ENCODE measurements at places on chromosomes 6 and 20. TPM values are rescaled to one million over a fixed set of nuclear protein-coding genes. Genes with fewer than 3 reads are reported as not detected.
A peak's percentile ranks its signal among the peaks of the same experiment; 100 is the strongest.

GRCh38 chr6:124955108-124955856 is 7.0 kb upstream of the RNF217 start:
- no peak for DNase-seq

DNA sequence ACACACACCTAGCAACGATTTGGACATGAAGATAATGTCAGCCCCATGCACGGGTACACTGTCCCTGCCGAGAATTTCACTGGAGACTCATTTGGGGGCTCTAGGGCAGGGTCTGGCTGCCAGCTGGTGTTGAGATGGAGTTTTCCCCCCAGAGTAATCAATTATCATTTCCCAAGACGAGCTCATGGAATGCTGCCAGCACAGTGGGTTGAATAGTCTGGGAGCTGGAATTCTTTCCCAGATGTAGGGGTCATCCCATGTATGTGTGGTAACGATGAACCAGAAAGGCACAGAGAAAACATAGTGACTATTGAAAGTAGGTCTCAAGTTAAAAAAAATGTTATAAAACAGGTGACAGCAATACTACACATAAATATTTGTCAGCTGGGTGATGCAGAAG is 579.9 kb downstream of the MAFB start:
- no peak for DNase-seq

- DNase-seq: no peak
Measured at GRCh38 chr20:64224351-64225170, 31.0 kb upstream of the PCMTD2 start.

GRCh38 chr20:6525447-6526303 is 241.8 kb upstream of the BMP2 start:
- DNase-seq: no peak

GRCh38 chr6:111951497-111952085 is 78.3 kb upstream of the FYN start:
- DNase-seq: no peak

DNA sequence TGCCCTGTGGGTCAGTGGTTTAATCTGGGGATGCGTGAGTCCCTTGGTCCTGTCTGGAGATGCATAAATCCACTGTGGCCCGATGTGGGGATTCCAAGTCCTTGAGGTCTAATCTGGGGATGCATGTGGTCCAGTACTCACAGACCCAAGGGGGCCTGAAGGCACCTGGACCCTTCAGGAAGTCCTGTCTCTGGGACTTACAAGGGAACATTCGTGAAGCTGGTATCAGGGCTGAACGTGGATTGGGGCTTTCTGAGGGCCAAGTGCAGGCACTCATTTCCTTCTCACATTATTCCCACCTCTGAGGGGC is 25.2 kb upstream of the GTSF1L start:
- DNase-seq: no peak

GRCh38 chr6:31321820-31322219 is 35.2 kb downstream of the HLA-B start:
- no peak for DNase-seq

DNA sequence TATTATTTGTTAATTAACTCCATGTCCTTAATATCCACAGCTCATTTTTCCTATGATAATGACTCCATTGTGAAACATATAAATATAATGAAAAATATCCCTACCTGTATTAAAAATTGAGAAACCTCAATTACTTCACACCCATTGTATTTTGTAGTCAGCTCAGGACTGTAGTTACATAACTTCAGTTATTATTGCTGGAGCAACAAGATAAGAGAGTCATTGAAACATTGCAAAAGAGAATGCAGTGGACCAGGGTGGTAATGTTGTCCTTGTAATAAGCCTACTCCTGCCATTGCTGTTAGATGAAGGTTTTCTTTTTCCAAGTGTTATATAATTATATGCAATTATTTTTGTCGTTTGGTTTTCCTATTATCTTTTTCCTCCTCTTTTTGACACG is 184.4 kb downstream of the PRL start:
- DNase-seq: peak; percentile 40

- no peak for DNase-seq
Measured at GRCh38 chr6:20900389-20901160, 366.3 kb downstream of the CDKAL1 start.

GRCh38 chr6:128515550-128516513 is 4.6 kb downstream of the PTPRK start:
- DNase-seq: no peak

DNA sequence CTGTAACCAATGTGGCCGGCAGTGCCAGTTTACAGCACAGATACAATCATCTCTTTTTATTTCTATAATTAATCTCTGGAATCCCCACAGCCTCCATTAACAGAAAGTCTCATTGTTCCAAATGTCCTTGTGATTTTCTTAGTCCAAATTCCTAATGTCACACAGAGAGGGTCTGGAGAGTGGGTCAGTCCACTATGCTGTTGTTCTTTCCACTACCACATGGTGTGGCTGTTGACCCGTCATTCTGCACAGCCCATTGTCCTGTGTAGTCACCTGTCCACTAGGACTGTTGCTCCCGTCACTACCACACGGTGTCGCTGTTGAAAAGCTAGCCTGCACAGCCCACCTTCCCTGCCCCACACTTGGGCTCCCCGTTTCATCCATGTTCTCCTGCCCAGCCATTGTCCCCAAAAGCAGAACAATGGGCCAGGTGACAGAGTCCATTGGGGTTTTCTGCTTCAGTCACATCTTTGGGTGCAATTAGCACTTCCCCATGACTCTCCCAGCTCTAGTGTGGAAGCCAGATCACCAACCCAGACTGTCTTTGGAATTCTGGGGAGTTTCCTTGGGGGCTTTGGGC is 8.6 kb upstream of the LBP start:
- no peak for DNase-seq

DNA sequence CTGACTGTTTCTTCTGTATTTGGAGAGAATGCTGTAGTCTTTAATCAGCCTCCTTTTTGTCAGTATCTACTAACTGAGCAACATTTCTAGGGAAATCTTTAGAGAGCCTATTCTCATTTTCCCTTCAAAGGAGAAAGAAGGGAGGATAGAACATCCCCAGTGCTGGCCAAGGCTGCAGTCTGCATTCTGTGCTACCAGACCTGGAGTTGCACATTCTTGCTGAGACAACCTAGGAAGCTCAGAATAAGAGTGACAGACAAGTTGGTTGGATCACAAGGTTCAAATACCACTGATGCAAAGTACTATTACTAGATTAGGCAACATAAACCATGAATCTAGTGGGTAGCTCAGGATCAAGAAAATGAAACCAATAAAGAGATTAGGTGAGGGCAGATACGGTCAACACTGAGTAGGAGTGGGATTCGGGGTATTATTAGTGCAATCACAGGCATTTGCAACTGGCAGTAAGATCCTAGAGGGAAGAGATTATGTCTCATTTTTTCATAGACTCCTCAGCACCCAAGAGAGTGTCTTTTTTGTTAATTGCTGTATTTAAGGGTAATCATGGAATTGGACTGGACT is 213.5 kb upstream of the FAM83B start:
- no peak for DNase-seq

DNA sequence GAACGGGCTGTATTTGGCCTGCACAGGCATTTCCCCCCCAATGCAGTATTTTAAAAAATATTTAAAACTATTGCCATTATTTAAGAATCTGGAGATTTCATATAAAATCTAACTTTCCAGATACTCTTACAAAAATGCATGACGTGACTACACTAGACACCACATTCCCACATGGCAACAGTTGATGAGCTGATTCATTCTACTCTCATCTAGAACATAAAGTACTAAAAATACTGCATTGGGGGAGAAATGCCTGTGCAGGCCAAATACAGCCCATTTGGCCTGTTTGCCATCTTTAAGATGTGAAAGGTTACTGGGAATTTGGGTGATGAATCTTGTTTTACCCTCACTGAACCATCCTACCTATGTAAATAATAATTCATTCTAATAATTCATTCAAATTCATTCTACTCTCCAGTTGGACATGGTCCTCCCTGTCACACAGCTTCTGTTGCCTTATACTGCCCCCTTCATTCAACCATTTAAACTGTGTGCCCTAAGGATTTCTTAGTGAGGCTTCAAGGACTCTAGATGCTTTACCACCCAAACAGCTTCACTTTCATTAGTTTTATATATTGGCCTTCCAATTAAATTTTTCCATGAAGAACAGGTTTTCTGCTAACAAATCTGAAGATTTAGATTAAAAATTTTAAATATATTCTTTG is 6.9 kb upstream of the ZSCAN16 start:
- DNase-seq: no peak

GRCh38 chr20:52179331-52180179 is 12.0 kb downstream of the ZFP64 start:
- DNase-seq: no peak

DNA sequence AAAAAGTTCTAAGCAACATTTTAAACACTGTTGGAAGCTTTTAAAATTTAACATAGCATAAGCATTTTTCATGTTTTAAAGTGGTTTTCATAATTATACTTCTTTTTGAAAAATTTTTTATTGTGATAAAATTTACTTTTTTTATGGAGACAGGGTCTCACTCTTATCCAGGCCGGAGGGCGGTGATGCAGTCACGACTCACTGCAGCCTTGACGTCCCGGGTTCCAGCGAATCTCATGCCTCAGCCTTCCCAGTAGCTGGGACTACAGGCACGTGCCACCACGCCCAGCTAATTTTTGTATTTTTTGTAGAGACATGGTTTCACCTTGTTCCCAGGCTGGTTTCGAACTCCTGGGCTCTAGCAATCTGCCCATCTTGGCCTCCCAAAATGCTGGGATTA is 46.1 kb upstream of the TULP4 start:
- no peak for DNase-seq

GRCh38 chr6:34465531-34466241 is at the start of gene PACSIN1:
TSS of gene PACSIN1 (plus strand) at chr6:34466076. CDS start at chr6:34526306, 60,230 bp downstream.
- DNase-seq: no peak

GRCh38 chr6:67361264-67361663 is 1273.8 kb upstream of the ADGRB3 start:
- no peak for DNase-seq

DNA sequence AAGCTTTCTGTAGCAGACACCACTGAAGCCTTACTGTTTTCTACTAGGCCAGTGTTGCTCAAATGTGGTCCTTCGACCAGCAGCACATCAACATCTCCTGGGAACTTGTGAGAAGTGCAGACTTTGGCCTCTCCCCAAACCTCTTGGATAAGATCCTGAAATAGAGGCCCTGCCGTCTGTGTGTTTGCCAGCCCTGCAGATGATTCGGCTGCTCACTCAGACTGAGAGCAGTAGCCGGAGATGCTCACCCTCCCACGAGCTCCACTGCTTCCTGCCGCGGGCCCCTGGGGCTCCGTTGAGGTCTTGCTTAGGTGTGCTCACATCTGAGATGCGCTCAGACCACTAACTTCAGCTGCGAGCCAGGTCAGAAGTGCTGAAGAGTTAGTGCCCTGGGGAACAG is 129.5 kb upstream of the SSTR4 start:
- DNase-seq: peak; percentile 67

DNA sequence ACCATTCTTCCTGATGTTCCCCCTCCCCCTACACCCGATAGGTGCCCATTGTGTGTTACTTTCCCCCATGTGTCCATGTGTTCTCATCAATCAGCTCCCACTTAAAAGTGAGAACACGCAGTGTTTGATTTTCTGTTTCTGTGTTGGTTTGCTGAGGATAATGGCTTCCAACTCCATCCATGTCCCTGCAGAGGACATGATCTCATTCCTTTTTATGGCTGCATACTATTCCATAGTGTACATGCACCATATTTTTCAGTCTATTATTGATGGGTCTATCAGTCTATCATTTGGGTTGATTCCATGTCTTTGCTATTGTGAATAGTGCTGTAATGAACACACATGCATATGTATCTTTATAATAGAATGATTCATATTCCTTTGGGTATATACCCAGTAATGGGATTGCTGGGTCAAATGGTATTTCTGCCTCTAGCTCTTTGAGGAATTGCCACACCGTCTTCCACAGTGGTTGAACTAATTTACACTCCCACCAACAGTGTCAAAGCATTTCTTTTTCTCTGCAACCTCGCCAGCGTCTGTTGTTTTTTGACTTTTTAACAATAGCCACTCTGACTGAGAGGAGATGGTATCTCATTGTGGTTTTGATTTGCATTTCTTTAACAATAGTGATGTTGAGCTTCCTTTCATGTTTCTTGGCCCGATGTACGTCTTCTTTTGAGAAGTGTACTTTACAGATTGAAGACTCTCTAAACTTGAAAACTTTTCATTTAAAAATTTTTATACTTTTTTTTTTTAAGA is 41.0 kb upstream of the GCNT2 start:
- DNase-seq: no peak

DNA sequence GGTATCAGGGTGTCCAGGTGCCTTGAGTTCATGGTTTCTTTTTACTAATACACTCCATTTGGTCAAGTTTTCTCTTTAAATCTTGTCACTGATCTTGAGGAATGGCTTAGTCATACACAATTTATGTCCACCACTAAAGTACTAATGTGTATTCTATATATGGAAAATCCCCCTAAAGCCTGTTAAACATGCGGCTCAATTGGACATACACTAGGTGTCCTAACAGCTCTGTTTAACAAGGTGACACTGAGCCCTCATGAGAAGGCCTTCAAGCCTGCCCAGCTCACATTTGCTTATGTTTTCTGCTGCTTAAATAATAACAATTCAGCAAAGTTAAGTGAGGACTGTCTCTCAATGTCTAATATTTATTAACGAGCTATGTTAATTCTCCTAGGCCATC is 31.5 kb downstream of the PDE7B start:
- no peak for DNase-seq

GRCh38 chr20:48839154-48839917 is 11.5 kb upstream of the PREX1 start:
- no peak for DNase-seq

- no peak for DNase-seq
Measured at GRCh38 chr6:32867022-32867477, 13.1 kb downstream of the PSMB9 start.

DNA sequence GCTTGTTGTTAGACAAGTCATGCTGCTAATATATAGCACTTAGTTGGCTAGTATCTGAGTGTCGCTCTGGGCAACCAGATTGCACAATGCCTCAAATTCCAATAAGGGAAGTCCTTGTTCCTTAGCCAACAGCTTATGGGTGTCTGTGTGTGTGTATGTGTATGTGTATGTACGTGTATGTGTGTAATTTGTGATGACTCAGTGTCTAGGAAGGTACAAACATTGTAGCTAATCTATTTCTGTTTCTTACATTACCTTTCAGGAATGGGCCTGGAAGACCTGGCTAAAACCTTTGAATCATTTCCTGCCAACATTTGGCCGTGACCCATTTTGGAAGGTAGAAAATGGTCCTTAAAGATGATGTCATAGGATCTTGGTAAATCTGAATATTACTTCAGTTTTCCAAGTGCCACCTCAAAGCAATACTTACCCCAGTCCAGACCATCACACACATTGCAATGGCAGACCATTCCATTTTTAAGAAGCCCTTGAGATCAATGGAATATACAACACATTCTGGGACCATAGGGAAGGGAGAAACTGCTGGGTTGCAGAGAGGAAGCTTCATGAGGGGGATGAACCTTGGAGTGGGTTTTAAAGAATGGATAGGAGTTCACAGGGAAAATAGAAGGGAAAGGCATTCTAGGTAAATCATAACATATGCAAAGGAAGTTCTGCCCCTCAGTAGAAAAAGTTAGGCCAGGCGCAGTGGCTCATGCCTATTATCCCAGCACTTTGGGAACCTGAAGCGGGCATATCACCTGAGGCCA is 25.1 kb downstream of the NEDD9 start:
- DNase-seq: peak; percentile 84

GRCh38 chr20:31816221-31816620 is 2.9 kb upstream of the MYLK2 start:
- no peak for DNase-seq

TMEM200A gene
- polyA plus RNA-seq: 1.8 TPM

BMP5 gene
- 65.3 TPM for polyA plus RNA-seq

CCN5 gene
- 0.43 TPM for polyA plus RNA-seq

OPRM1 gene
- polyA plus RNA-seq: 0.16 TPM

SIRPB2 gene
- 1.3 TPM for polyA plus RNA-seq

SLC35B2 gene
- 38.9 TPM for polyA plus RNA-seq

IL17F gene
- polyA plus RNA-seq: not detected

C20orf204 gene
- 1.1 TPM for polyA plus RNA-seq

DNAAF9 gene
- 26.2 TPM for polyA plus RNA-seq

ADGB gene
- polyA plus RNA-seq: 0.90 TPM
